8988T (cell line): ENCODE measurements at places on chromosomes 7 and 10.

DNA sequence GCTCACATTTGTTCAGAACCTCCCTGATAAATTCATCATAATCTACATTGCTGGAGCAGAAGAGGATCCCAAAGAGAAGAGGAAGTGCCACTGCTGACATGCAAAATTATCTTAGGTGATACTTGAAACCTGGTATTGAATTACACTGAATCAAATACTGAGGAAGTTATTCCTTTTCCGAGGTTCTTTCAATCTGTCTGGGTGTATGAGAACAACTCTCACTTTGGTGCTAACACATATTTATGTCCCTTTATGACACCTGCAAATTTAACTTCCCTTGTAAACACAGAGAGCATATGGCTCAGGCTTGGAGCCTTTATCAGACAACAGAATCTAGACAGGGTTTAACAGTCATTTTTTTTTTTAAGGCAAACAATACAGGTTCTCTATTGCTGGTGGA lies 131.4 kb downstream of the SRPK2 start:
- DNase-seq, result no peak

GRCh38 chr7:39749177-39749576 lies 125.8 kb downstream of the RALA start:
- no peak for DNase-seq

- DNase-seq, result no peak
Measured at GRCh38 chr10:30589441-30589840, 40.1 kb downstream of the LYZL2 start.

DNA sequence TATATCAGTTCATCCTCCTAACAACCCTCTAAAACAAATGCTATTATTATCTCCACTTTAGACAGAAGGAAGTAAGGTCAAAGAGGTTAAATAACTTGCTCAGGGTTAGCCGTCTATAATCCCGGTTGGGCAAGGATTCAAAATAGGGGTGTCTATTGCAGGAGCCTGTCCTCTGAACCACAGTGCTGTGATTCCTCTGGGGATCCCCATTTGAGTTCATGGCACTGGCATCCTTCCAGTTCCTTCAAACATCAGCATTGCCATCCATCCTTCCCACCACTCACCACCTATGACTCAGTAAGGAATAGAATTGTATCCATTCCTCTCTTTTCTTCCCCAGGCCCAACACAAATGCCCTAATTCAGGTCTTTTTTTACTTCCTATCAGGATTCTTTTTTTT lies 25.6 kb downstream of the HPS6 start:
- DNase-seq, result no peak

GRCh38 chr10:68231817-68232251 lies at the start of gene ATOH7:
Gene ATOH7 (minus strand): TSS chr10:68232113. CDS start chr10:68231677, 436 bp downstream.
- DNase-seq, result no peak

- DNase-seq, result no peak
Measured at GRCh38 chr10:121680879-121681655, 82.8 kb upstream of the FGFR2 start.

GRCh38 chr7:11336432-11336831 lies 362.8 kb downstream of the PHF14 start:
- DNase-seq, result no peak

GRCh38 chr7:103797647-103798307 lies 191.7 kb downstream of the RELN start:
- no peak for DNase-seq

- DNase-seq, result no peak
Measured at GRCh38 chr10:64379898-64380297, 858.7 kb downstream of the REEP3 start.

DNA sequence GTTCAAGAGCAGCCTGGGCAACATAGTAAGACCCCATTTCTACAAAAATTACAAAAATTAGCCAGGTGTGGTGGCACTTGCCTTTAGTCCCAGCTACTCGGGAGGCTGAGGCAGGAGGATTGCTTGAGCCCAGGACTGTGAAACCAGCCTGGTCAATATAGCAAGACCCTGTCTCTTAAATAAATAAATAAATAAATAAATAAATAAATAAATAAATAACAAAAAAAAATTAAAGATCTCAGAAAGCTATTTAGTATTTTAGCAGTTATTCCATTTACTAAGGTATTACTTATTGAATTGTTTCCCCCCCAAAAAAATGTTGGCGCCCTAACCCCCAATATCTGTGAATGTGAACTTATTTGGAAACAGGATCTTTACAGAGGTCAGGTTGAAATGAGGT lies 50.8 kb upstream of the CPN1 start:
- DNase-seq, result no peak

- DNase-seq, result no peak
Measured at GRCh38 chr7:55066524-55066923, 47.7 kb downstream of the EGFR start.

DNA sequence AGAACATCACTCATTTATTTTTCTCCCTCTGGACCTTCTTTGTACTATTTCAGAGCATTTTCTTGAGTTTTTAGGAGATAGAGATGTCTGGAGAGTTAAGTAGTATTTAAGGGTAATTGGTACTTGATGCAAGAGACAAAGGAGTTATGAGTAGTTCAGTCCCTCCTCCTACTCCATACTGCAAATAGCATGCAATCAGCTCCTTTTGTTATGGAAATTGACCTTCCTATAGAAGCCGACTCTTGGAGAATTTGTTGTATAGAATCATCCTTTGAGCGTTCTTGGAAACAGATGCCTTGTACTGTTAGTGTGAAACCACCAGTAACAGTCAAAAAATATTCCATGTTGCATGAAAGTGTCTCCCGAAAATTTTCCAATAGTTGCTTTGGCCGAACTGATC lies 428.2 kb upstream of the GALNT17 start:
- no peak for DNase-seq

DNA sequence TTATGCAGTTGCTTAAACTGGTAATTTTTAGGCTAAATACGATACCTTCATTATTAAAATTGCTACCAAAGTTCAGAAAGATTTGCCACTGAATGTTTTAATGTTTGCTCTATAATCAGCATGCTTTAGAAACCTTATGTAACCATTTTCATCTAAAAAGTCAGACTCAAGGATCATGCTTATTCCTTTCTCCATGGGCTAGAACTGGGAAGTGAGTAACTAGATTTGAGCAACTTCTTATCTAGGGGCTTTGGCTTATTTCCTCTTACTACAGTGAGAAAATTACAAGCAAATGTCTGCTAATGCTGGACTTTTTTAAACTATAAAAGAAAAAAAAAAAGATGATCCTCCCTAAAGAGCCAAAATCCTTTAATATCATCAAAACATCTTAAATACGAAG lies 215.9 kb downstream of the CRPPA start:
- DNase-seq, result no peak

DNA sequence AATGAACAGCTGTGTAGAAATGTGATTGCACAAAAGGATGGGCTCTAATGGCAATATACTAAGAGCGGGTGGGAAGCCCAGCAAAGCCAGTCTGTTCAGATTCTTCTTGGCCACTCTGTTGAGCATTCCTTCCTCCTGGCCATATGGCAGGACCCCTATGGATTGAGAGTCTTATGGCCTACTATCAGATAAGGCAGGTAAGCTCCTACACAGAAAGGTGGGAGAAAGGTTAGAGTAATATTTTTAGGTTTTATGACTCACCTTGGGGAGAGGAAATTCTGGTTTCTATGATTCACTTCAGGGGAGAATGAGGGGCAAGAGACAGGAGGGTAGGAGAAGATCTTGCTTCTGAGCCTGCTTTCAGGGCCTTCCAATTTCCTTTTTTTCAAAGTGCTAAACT lies 15.1 kb upstream of the AKR1B10 start:
- no peak for DNase-seq

DNA sequence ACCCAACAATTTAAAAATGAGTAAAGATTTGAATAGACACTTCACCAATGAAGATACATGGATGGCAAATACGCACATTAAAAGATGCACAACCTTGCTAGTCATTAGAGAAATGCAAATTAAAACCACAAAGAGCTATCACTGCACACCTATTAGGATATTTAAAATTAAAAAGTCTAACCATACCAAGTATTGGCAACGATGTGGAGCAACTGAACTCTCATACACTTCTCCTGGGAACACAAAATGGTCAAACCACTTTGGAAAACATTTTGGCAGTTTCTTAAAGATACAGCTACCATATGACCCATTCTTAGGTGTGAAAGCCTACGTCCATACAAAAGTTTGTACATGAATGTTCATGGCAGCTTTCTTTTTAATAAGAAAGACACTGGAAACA lies 36.1 kb downstream of the DCLRE1C start:
- no peak for DNase-seq

- DNase-seq, result no peak
Measured at GRCh38 chr7:127933146-127933545, 98.1 kb downstream of the LRRC4 start.

DNA sequence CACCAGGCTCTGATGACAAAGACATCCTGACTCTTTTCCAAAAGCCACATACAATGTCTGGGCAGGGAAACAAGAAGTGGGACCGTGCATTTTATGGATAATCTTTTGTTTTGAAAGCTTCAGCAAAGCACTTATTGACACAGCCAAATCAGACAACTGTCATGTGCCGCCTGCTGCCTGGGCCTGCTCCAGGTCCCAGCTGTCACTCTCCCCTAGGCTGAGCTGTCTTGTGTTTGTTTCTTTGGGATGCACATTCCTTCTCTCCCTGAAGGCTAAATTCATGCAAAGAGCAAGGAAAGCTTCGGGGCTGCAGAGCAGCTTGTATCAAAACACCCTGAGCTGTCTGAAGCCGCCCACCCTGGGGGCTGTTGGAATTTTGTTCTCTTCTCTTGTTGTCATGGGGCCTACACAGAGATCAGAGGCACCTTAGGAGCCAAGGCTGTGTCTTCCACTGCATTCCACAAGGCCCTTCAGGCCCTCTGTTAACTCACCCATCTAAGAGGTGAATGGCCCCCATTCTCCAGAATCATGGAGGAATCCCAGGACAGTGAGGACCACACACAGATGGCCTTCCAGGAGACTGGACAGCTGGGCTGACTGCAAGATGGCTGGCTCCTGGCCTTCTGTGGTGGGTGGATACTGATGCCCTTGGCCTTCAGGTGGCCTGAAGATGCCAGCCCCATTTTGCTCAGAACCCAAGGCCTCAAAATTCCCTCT lies 17.8 kb upstream of the SLC18A2 start:
- DNase-seq, result no peak

GRCh38 chr7:64666663-64667050 lies 724 bp downstream of the ZNF107 start:
- no peak for DNase-seq

- no peak for DNase-seq
Measured at GRCh38 chr10:104339469-104340110, 1.3 kb upstream of the ITPRIP start.

DNA sequence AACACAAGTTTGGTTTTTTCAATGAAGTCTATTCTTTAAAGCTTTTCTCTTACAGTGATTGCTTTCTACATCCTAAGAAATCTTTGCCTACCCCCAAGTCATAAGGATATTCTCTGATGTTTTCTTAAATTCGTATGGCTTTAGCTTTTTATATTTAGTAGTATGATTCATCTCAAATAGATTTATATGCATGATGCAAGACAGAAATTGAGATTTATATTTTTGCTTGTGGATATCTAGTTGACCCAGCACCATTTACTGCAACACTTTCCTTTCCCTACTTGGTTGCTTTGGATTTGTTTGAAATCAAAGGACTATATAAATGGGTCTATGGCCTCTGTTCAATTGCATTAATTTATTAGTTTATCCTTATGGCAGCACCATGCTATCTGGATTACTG lies 113.9 kb downstream of the ZNF438 start:
- DNase-seq, result no peak

DNA sequence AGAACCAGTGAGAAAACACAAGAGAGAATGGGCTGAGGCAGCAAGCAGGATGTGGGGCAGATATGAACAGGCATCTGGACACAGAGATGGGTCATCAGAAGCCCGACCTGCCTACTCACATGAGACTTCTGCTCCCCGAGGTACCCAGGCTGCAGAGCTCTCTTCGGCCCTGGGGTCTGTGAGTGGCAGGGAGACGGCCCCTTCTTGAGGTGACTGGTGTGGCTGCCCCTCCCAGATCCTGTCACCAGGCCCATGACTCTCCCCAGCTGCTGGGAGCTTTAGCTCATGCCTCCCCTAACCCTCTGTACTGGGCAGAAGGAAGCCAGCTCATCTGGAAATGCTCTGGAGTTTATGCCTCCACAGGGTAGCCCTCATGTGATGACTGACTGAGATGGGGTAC lies 157.6 kb upstream of the PCBD1 start:
- no peak for DNase-seq

DNA sequence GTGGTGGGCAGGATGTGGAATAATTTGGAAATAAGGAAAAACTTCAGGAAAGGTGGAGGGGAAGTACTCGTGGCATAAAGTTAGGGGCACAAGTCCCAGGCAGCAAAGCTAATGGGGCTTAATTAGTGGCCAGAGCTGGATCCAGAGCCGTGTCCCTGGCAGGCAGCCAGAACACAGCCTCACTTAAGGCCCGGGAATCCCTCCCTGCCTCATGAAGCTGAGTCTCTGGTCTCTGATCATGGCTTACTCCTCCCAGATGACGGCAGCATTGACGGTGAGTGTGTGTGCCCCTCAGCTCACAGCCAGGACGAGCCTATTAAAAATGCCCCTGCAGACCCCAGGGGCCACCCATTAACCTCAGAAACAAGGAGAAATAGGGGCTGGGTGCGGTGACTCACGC lies 48.2 kb upstream of the NPTX2 start:
- no peak for DNase-seq

- no peak for DNase-seq
Measured at GRCh38 chr10:117533507-117534281, 8.9 kb upstream of the EMX2 start.

- no peak for DNase-seq
Measured at GRCh38 chr10:44771233-44771995, 139.7 kb upstream of the TMEM72 start.

DNA sequence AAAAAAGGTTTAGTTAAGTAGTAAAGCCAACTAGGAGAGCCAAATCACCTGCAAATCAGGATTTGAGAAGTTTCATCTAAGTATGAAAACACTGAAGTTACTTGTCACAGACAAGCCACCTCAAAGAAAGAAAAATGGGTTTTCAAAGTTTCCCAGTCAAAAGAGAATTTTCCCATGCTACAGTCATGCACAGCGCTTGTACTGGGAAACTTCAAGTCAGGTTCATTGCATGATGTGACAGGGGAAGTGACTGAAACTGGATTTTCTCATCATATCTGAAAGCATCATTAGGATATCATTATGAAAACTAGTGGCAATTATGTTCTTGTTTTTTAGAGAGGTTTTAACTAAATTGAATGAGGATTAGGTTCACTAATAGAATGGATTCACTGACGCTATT lies 167.0 kb downstream of the SGMS1 start:
- DNase-seq, result no peak

- peak; percentile 79 for DNase-seq
Measured at GRCh38 chr10:44386546-44387052, 1.7 kb upstream of the CXCL12 start.
